ENCODE measurements at places on chromosomes 5 and 9.

DNA sequence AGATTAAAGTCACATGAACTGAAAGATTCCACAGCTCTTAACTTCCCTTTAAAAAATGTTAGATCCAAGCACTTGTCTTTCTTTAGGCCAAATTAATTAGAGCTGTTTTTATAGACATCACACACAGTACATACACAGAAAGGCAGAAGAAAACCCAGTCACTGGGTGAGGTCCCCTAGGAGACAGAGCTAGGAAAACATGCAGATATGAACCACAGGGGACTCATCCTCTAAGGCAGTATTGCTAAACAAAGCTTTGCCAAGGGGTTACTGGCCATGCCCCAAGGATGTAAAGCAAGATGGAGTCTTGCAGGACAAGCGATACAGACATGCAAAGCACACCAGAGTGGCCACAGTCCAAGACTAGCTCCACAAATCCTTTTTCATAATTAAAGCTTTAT lies 227.0 kb downstream of the SEMA6A start:
- no peak for DNase-seq

GRCh38 chr9:137277329-137278041 lies at the start of gene TOR4A:
TOR4A (plus strand) TSS chr9:137277726; CDS start chr9:137278690, 964 bp downstream.
- DNase-seq: peak; percentile 95

DNA sequence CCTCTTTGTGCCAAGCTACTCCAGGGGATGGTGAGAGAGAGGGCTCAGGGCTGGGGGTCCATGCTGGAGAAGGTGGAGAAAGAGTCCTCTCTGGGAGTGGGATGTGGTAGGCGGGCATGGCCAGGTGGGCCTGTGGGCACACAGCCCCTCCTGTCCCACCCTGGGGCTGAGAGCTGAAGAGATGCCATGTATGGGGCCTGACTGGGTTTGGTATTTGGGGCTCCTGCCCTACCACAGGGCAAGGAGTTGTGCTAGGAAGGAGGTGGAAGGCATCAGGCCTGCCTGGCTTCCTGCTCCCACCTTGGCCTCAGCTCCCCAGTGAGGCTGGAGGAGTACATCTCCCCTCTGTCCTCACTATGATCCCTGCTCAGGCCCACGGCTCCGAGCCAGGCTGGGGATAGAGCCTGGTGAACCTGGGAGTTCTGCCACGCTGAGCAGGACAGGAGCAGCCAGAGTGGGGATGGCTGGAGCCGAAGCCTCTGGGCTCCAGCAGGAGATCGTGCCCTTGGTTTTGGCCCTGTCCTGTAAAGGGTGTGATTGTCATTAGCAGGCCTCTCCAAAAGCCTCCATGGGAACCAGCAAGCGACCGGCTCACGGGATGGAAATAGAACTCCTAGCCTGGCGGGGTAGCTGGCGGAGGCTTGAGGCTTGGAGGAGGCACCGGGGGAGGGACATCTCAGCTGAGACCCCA lies 75.5 kb downstream of the CACNA1B start:
- DNase-seq: no peak

DNA sequence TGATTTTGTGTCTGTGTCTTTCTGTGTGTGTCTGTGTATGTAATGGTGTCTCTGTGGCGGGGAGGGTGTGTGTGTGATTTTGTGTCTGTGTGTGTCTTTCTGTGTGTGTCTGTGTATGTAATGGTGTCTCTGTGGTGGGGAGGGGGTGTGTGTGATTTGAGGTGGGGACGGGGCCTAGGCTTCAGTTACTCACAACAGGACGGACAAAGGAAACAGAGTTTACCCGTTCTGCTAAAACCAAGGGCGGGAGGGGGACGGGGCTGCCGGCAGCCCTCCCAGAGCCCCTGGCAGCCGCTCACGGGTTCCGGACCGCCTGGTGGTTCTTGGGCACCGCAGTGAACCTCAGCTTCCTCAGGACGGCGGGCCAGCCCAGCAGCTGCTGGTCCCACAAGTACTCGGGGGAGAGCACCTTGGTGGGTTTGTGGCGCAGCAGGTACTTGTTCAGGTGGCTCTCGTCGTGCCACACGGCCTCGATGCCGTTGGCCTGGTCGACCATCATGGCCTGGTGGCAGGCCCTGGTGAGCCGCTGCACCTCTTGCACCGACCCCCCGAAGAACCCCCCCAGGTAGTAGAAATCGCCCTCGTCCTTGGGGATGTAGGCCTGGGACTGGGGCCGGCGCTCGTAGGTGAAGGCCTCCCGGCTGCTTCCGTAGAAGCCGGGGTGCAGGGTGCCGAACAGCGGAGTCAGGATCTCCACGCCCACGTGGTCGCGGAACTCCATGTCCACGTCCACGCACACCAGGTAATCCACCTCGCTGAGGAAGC lies 19.4 kb downstream of the ABO start:
- no peak for DNase-seq

DNA sequence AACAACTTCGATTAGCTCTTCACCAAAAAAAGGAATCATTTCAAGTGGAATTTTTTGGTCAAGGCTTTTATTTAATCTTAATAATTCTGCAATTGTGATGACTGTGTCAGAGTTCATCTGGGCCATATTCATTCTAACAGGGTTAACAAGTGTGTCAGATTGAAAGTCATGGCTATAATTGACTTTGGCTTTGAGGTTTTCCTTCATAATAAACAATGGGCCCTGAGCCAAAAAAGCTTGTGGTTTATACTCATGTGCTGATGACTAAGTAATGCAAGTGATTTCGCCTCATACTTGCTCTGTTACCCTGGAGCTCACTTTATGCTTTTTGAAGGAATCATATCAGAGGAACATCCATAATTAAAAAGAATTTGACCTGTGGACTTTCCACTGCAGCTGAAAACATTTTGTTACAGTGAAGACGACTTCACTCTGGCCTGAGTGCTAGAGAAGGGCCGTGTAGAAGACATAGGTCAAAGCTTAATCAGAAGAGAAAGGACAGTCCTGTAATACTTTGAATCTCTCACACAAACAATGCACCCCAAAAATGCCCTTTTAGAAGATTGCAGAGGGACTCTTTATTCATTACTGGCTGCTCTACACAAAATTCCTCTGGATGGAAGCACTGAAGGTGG lies 101.7 kb downstream of the GDNF start:
- peak; percentile 91 for DNase-seq

GRCh38 chr5:83377131-83377865 lies 94.2 kb upstream of the VCAN start:
- DNase-seq: peak; percentile 56

DNA sequence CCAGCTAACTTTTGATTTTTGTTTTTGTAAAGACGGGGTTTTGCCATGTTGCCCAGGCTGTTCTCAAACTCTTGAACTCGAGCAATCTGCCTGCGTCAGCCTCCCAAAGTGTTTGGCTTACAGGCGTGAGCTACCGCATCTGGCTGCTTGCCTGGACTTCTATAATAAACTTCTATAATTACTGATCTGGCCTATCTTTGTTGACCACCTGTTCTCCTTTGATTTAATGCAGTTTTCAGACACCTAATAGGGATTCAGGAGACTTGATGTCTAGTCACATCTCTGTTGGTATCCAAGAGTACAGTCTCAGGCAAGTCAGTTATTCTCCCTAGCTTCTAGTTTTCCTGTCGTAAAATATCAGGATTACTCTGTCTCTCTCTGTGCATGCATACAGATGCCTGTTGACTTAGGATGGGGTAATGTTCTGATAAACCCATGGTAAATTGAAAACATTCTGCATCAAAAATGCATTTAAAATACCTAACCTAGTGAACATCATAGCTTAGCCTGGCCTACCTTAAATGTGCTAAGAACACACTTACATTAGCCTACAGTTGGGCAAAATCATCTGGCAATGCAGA lies 51.5 kb upstream of the NR3C1 start:
- DNase-seq: no peak

All from hematopoietic multipotent progenitor cell treated with erythropoietin and hydrocortisone succinate and interleukin-3 and kit ligand, for 4 days (in vitro differentiated cells).